SJSA1 (cell line): ENCODE measurements at places on chromosomes 3 and 15. TPM values are rescaled to one million over a fixed set of nuclear protein-coding genes. Genes with fewer than 3 reads are reported as not detected.

The CCDC54 gene
- total RNA-seq: not detected in 2 replicates

The PLSCR2 gene
- total RNA-seq: not detected in 2 replicates

The APOD gene
- total RNA-seq: not detected in 2 replicates

The CIDEC gene
- not detected in 2 replicates for total RNA-seq

The CDC25A gene
- total RNA-seq: 29.1 and 36.0 TPM in 2 replicates

The NECTIN3 gene
- total RNA-seq: 72.7 and 83.4 TPM in 2 replicates

The THRB gene
- 1.5 and 3.2 TPM in 2 replicates for total RNA-seq

The C3orf20 gene
- total RNA-seq: not detected in 2 replicates

The DPPA2 gene
- not detected in 2 replicates for total RNA-seq

The PLA2G4B gene
- total RNA-seq: 2.2 and 2.7 TPM in 2 replicates

The EXD1 gene
- total RNA-seq: not detected in 2 replicates

The DUOX2 gene
- total RNA-seq: not detected in 2 replicates

DNA sequence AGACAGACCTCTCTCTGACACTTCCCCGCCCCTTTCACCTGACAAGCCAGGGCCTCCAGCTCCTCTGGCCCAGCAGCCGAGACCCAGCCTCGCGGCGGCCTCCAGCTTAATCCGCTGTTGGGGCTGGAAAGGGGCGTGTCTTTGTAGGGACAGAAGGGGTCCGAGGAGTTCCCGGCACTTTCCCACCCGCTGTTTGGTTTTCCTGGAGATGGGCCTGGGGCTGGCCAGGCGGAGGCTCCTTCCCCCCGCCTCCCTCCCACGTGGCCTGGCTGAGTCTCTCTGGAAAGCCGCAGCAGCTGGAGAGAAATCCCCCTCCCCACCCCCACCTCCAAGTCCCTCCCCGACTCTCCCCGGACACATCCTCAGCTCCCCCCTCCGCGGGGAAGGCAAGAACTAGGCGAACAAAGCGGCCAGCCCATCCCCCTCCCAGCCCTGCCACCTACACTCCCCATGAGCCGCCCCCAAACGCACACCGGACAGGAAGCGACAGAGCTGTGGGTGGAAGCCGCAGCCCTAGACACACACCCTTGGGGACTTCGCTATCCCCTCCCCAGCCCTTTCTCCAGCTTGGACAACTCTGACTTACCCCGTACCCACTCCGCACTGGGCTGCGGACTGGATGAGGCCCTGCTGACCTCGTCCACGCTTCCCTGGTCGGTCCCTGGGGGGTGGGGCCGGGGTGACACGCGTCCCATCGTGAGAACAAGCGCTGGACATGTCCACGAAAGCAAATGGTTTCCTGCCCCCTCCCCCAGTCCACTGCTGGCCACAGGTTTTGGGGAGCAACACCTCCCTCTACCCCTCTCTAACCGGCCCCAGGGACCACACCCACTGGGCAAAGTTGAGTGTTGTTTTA lies 1.2 kb downstream of the IGDCC4 start:
- peak overlapping the region; percentile 45 for H3K4me3 ChIP-seq
- peaks cover 28% of the 10 kb centered on the region for H3K4me1 ChIP-seq
- no peaks in the 10 kb centered on the region for H3K36me3 ChIP-seq
- peaks cover 9% of the 10 kb centered on the region for H3K27me3 ChIP-seq
- no peak for DNase-seq

GRCh38 chr3:63993653-63994079 lies 29.6 kb downstream of the PSMD6 start:
- H3K4me3 ChIP-seq: no peak overlapping the region
- no peak overlapping the region for H3K27ac ChIP-seq
- DNase-seq: peak; percentile 34
- H3K36me3 ChIP-seq: peaks cover 90% of the 10 kb centered on the region
- H3K4me1 ChIP-seq: no peaks in the 10 kb centered on the region

DNA sequence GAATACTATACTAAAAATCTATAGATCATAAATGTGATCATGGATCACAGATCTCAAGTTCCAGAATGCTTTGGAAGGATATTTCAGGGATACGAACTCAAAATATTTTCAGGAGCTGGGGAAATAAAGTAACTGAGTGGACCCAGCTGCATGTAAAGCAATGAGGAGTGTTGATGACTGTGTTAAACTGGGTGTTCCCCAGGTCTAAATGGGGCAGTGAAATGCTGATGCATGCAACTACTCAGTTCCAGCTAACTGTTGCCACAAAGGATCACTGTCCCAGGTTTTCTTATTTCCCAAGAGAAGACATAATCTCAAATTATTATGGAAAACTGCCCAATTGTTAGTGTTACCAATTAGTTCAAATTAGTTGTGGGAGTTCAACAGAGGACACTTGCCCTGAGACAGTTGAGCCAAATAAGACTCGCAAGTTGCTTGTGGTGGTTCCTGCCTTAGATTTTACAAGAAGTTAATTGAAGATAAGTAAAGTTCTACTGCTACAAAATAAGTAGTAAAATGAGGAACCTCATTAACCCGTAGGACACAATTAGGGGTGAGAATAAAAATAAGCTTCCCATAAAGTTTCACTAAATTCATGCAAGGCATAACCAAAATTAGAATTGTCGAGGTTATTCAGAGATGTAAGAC lies 66.3 kb upstream of the IL12A start:
- no peak overlapping the region for H3K27ac ChIP-seq
- no peak for DNase-seq
- H3K4me3 ChIP-seq: no peak overlapping the region
- no peaks in the 10 kb centered on the region for H3K36me3 ChIP-seq
- no peaks in the 10 kb centered on the region for H3K27me3 ChIP-seq

DNA sequence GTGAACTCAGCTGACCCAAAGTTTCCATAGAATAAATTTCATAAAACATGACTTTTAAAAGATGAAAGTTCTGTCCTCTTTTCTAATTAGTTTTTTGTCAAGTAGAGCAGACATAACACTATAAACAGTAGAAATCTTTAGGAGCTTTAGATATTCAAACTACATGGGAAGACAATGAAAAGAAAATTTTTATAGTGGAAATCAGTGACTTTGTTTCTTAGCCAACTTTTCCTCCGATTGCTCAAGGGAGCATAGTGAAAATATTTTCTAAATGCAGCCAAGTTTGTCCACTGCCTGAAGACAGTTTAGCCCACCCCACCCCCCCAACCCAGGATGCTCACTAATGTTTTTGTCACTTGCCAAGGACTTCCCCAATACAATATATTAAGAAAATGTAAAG lies 114.9 kb downstream of the PLD1 start:
- H3K4me3 ChIP-seq: no peak overlapping the region
- H3K4me1 ChIP-seq: no peaks in the 10 kb centered on the region
- H3K27me3 ChIP-seq: no peaks in the 10 kb centered on the region
- H3K27ac ChIP-seq: no peak overlapping the region

GRCh38 chr15:64680097-64680496 lies 95.3 kb downstream of the RBPMS2 start:
- H3K27me3 ChIP-seq: no peaks in the 10 kb centered on the region
- H3K27ac ChIP-seq: no peak overlapping the region
- no peak overlapping the region for H3K4me3 ChIP-seq
- DNase-seq: no peak
- no peaks in the 10 kb centered on the region for H3K4me1 ChIP-seq

DNA sequence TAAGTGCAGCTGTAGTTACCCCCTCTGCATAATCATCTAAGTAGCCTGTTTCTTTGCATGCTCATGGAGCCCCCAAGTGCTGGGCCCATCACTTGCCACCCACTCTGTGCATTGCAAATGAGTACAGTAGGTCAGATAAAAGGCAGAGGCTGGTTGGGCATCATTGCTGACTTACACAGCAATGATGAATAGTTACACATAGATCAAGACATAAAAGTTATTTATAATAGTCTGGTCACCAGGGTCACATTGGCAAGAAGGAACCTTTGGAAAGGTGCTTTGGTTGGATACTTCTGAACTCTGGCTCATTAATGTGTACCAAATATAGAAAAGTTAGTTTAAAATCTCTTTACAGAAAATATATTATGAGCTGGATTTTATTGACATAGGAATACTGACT lies 111.6 kb downstream of the MITF start:
- H3K36me3 ChIP-seq: no peaks in the 10 kb centered on the region
- H3K4me3 ChIP-seq: no peak overlapping the region
- no peak for DNase-seq
- H3K27ac ChIP-seq: no peak overlapping the region
- H3K27me3 ChIP-seq: no peaks in the 10 kb centered on the region

GRCh38 chr3:107662586-107662985 lies 139.8 kb downstream of the BBX start:
- no peaks in the 10 kb centered on the region for H3K36me3 ChIP-seq
- H3K4me1 ChIP-seq: peaks cover 62% of the 10 kb centered on the region
- H3K27me3 ChIP-seq: no peaks in the 10 kb centered on the region

- H3K4me1 ChIP-seq: no peaks in the 10 kb centered on the region
- H3K27ac ChIP-seq: no peak overlapping the region
- DNase-seq: no peak
- H3K4me3 ChIP-seq: no peak overlapping the region
- H3K27me3 ChIP-seq: 0 out of 2 replicates have a peak, but pooled peaks cover 2% of the 10 kb centered on the region
Measured at GRCh38 chr15:91253605-91254004, 153.5 kb downstream of the SV2B start.

- peaks cover 53% of the 10 kb centered on the region for H3K4me1 ChIP-seq
- H3K4me3 ChIP-seq: peak overlapping the region; percentile 54
- H3K27ac ChIP-seq: peak overlapping the region; percentile 99
Measured at GRCh38 chr15:92903631-92903965, 3.5 kb downstream of the CHD2 start.

- H3K27me3 ChIP-seq: no peaks in the 10 kb centered on the region
- no peak overlapping the region for H3K4me3 ChIP-seq
- peak; percentile 50 for DNase-seq
- H3K36me3 ChIP-seq: peaks cover 29% of the 10 kb centered on the region
Measured at GRCh38 chr15:49624056-49624455, 3.2 kb downstream of the DTWD1 start.

DNA sequence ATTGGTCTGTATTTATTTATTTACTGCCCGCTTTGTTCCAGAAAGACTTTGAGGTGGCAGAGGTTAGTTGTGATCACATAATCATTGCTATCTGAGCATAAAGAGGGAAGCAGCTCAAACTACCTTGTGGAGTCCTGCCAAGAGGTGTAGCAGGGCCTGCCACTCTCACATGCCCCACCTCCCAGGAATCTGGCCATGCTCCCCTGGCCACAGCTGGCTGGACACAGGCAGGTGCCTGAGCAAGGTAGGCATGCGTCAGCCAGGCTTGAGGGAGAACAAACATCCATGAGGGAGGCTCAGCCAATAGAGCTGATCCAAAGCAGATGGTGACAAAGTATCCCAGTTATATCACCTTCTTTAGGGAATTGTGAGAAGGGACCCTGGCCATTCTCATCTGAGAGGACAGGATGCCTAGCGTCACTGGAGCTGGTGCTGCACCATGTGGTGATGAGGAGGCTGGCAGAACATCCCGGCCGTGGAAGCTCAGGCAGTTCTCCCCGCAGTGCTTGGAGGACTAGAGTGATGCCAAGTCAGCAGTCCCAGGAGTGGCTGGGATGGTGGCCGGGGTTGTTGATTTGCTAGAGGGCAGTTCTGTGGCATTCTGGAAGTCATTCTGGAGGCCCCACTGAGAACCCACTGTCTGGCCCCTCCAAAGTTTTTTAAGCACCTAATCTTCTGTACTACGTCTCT lies 6.8 kb upstream of the POLG start:
- peaks cover 3% of the 10 kb centered on the region for H3K27me3 ChIP-seq
- H3K4me1 ChIP-seq: no peaks in the 10 kb centered on the region
- H3K4me3 ChIP-seq: no peak overlapping the region
- H3K36me3 ChIP-seq: no peaks in the 10 kb centered on the region

GRCh38 chr3:183318877-183319276 lies 65.8 kb downstream of the B3GNT5 start:
- peak overlapping the region; percentile 73 for H3K27ac ChIP-seq
- no peaks in the 10 kb centered on the region for H3K27me3 ChIP-seq
- DNase-seq: peak; percentile 50
- H3K36me3 ChIP-seq: no peaks in the 10 kb centered on the region
- H3K4me3 ChIP-seq: no peak overlapping the region
- peaks cover 25% of the 10 kb centered on the region for H3K4me1 ChIP-seq

DNA sequence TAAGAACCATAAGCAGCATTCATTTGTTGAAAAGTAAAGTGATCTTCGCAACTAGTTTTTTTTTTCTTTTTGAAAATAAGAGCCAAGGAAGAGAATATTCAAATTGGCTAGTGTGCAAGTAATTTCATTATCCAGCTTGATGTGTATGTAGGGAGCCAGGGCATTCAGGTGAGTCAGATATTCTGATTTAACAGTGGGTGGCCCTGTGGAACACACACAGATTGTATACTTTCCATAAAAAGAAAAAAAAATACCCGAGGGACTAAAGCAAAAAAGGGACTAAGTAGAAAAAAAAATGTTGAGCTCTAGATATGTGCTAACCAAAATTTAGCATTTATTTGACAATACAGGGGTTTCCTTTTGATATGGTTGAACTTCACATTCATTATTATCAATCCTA lies 96.9 kb upstream of the ROPN1 start:
- H3K27me3 ChIP-seq: no peaks in the 10 kb centered on the region
- peak overlapping the region; percentile 82 for H3K27ac ChIP-seq

GRCh38 chr3:4562595-4562994 lies 69.4 kb downstream of the ITPR1 start:
- no peaks in the 10 kb centered on the region for H3K36me3 ChIP-seq
- no peaks in the 10 kb centered on the region for H3K4me1 ChIP-seq
- no peak overlapping the region for H3K27ac ChIP-seq
- no peak for DNase-seq

DNA sequence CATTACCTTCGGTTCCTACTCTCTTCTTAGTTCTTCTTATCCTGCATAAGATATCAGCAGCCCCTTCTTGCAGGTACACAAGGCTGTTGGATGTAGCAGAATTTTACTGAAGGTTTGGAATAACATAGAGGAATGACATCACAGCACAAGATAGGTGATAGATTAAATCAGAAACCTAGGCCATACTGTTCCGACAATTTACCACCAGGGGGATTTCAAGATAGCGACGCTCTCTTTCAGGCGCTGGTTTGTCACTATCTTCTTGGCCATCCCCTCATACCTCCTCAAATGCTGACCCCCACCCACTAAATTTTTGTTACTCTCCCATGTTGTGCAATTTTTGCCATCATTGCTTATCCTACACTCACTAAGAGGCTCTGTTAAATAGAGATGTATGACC lies 3.5 kb downstream of the SIDT1 start:
- H3K4me1 ChIP-seq: peaks cover 9% of the 10 kb centered on the region
- H3K27me3 ChIP-seq: peaks cover 37% of the 10 kb centered on the region
- no peak for DNase-seq

- no peak for DNase-seq
- H3K27ac ChIP-seq: no peak overlapping the region
- H3K27me3 ChIP-seq: no peaks in the 10 kb centered on the region
- H3K4me1 ChIP-seq: no peaks in the 10 kb centered on the region
Measured at GRCh38 chr3:171685116-171685895, 125.0 kb downstream of the PLD1 start.

GRCh38 chr3:85652360-85652759 lies 693.6 kb downstream of the CADM2 start:
- no peaks in the 10 kb centered on the region for H3K4me1 ChIP-seq
- no peaks in the 10 kb centered on the region; the same call in 1 of the 2 replicates for H3K27me3 ChIP-seq
- H3K27ac ChIP-seq: no peak overlapping the region
- H3K4me3 ChIP-seq: no peak overlapping the region

GRCh38 chr3:46490338-46491084 lies 7.3 kb upstream of the RTP3 start:
- peak overlapping the region; percentile 55; the same call in 1 of the 2 replicates for H3K27ac ChIP-seq
- H3K36me3 ChIP-seq: no peaks in the 10 kb centered on the region
- peaks cover 15% of the 10 kb centered on the region for H3K4me1 ChIP-seq
- no peak overlapping the region for H3K4me3 ChIP-seq
- no peak for DNase-seq

- peak overlapping the region; percentile 42 for H3K4me3 ChIP-seq
- H3K27ac ChIP-seq: peak overlapping the region; percentile 96
- H3K36me3 ChIP-seq: peaks cover 28% of the 10 kb centered on the region
- H3K4me1 ChIP-seq: peaks cover 30% of the 10 kb centered on the region
Measured at GRCh38 chr3:15796771-15797641, 773 bp downstream of the ANKRD28 start.
